Fibroblast of skin of right biceps (primary cell): ENCODE measurements at places on chromosomes 12 and 14.

GRCh38 chr14:90732139-90732538 is 84.1 kb downstream of the TTC7B start:
- no peak for DNase-seq

GRCh38 chr12:52225752-52226151 is 7.3 kb upstream of the KRT7 start:
- DNase-seq, result no peak

DNA sequence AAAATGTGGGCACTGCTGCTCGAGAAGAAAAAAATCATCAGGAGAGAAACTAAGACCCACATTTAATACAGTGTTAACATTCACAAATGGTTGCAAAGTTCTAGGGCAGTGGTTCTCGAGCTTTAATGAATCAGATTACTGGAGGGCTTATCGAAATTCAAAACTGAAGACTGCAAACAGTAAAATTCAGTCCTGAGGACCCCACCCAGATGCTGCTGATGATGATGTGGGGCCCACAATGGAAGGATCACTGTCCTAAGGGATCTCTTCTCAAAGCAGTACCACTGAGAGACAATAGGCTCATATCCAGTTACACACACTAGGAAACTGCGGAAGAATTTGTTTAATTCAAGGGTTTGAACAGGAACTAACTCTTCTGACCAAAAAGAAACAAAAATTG is 31.4 kb downstream of the DICER1 start:
- DNase-seq, result no peak

- no peak for DNase-seq
Observed at GRCh38 chr12:64767495-64767894, 8.3 kb upstream of the GNS start.

DNA sequence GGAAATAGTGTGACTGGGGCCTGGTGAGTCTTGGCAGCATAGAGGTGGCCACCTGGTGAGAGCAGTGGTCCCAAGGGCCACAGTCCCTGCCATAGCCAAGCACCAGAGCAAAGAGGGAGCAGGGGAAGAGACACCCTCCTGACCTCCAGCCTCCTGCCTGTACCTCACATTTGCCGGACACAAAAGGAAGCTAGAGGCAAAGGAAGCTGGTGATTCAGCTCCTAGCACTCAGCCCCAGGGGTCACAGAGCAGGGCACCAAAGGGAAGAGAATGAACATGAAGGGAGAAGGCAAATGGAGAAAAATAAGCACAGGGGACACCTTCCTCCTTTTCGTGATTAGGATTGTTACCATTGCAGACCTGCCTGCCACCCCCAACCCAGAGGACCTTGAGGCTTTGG is 216.8 kb downstream of the ZFP36L1 start:
- DNase-seq, result no peak

- no peak for DNase-seq
Observed at GRCh38 chr14:103296987-103297386, 37.0 kb upstream of the EIF5 start.

GRCh38 chr14:96889091-96889490 is 91.9 kb downstream of the VRK1 start:
- DNase-seq, result no peak

GRCh38 chr12:104722601-104723534 is 235.2 kb downstream of the SLC41A2 start:
- DNase-seq, result no peak

DNA sequence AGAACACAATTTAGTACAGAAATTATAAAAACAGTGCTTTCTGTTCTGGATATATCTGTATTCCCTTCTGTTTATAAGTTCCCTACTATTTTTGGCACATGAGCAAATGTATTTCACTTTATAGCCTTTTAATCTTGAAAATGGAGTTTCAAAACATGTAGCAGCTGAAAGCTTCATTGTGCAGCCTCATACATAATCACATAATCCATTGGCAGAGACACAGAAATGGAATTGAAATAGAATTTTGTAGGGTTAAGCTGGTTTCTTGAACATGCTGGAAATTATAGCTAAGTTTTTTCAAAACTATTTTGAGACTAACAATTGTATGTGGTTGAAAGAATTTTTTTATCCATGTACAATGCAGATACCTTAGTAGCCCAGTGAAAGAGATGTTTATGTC is 614.3 kb upstream of the MDGA2 start:
- no peak for DNase-seq

GRCh38 chr12:105337391-105337790 is 6.9 kb downstream of the C12orf75 start:
- DNase-seq, result no peak

GRCh38 chr12:102427543-102427941 is 52.8 kb downstream of the IGF1 start:
- DNase-seq, result no peak

GRCh38 chr12:12704593-12705230 is 8.7 kb upstream of the GPR19 start:
- DNase-seq, result peak; percentile 94

DNA sequence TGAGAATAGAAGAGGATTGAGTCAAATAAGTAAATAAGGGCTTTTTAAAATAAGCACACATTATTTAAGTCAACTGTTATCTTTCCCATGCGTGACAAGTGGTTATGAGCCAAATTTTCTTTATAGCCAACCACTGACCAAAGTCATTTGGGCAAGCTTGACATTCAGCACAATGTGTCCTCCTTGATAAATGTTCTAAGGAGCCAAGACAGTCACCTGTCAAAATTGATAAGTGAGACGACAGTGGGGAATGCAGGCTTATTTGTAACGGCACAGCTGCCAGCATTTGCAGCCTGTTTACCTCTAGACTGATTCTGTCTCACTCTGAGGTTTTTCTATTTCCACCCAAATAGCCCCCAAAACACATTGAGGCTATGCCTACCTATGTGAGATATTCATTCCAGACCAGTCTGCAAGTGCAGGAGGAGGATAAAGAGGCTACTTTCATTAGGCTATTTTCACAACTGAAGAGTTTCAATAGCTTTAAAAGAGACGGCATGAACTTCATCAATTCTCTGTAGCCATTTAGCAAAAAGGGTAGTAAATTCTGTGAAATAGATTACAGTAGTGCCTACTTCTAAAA is 339.5 kb downstream of the PDZRN4 start:
- DNase-seq, result no peak

GRCh38 chr12:67705394-67706370 is 57.1 kb downstream of the DYRK2 start:
- DNase-seq, result peak; percentile 96

DNA sequence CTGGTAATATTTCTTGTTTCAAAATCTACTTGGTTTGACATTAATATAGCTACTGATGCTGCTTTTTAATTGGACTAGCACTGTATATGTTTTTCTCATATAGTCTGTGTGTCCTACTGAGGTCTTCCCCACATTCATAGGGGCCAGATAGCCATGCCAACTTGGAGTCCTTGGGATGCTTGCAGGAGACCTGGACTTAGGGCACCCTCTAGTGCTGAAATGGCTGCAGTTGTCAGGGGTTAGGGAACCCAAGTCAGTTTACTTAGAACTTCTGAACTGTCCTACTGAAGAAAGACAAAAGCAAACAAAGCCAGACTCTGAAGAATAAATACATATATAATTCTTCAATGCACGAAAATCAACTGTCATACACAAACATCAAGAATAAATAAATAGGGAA is 279.9 kb upstream of the SYT1 start:
- peak; percentile 14 for DNase-seq

GRCh38 chr12:49671031-49671765 is 36.0 kb downstream of the FMNL3 start:
- DNase-seq, result no peak

- no peak for DNase-seq
Observed at GRCh38 chr14:23620177-23620702, 15.9 kb upstream of the DHRS2 start.

DNA sequence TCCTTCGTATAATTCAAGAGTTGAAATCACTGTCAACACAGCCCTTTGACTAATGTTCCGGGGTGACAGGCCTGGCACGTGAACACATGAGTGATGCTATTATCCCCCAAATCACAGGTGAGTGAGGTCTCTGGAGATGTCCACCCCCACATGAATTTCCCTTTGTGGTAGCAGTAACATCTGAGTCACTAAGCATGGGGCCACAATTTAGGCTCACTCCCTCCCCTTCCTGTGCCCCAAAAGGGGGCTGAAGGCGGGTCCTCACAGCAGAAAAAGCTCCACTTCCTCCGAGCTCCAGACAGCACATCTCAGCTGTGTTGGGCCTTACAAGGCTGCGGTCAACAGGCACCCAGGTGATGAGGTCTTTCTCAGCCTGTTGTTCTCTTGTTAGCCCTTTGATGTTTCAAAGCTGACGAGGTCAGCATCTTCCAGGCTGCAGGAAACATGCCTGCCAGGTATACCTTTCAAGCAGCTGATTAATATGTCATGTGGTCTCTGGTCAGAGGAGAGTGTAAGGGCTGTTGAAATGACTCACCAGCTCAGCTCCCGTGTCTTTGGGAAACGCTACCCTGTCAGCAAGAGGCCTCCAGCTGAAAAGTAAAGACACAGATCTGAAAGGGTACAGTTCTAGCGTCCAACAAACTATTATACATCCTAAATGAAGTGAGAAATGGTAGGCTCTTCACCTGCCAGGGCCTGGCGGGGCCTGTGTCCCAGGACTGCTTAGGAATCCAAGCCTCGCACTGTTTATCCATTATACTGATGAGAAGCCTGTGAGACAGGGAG is 107.3 kb downstream of the ZFP36L1 start:
- peak; percentile 76 for DNase-seq

DNA sequence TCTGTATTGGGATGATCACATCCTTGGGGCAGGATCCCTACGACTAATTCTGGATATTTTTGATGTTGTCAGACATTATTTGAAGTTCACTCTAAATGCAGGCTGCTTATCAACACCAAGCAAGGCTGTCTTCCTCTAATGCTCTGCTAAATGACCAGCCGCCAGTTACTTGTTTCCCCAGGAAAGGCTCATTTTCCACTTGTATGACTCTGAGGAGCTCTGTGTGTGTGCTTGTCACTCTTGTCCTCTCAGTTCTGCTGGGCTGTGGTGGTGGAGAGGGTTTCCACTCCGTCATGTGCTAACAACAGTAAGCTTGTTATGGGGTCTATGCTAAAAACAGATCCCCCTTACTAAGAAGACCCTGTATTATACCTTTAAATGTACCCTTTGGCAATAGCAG is 42.1 kb downstream of the ATL1 start:
- DNase-seq, result no peak

DNA sequence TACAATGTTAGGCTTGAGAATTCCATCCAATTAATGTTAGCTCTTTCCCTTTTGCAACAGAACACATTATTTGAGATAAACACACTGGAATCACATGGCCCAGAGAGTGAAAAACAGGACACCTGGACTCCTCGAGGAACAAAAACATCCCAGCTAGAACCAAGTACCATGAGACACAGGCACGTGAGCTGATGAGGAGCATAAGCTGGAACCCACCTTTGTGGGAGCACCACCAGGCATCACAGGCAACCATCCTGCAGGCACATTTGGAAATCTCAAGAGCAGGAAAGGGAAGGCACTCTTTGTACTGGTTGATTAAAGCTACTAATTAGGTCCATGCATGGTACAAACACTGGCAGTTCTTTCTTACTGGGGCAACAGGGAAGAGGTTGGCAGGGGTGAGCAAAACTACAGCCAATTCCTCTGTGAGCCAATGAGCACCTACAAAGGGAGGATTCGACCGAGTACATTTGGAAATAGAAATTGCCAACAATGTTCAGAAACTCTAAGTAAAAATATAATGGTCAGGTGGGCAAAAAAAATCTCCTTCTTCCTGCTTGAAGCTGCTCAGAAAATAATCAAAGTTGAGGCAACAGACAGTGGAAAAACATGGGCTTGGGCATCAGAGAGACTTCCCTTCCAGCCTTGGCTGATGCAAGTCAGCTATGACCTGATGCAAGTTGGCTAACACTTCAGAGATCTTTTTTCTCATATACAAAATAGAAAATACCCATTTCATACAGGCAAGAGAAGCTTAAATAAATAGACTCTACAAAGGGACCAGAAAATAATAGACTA is 216.7 kb downstream of the NUAK1 start:
- peak; percentile 67 for DNase-seq

DNA sequence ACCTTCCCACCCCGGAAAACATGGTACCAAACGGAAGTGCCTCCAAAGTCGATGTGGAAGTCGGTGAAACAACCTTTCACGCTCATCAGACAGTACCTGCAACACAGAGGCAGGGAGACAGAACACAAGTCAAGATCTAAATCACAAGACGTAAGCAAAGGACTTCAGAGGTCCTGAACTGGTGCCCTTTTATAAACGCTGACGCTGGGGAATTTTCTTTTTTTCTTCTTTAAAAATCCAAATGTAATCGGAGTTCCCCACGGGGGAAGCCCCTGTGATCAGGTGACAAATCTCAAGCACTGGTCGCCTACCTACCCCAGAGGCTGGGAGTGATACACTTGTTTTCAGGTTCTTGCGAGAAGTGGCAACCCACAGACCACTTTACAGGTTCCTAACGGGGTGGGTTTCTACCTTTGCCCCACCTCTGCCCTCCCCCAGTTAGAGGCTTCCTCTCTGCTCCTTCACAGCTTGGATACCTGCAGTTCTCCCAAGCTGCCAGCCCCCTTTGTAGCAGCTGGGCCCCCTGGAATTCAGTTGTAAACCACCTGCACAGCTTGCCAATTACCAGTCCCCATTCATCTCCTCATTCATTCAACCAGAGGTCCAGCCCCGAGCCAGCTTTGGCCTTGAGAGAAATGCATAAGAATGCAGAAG is 46.2 kb downstream of the KDM2B start:
- DNase-seq, result no peak

DNA sequence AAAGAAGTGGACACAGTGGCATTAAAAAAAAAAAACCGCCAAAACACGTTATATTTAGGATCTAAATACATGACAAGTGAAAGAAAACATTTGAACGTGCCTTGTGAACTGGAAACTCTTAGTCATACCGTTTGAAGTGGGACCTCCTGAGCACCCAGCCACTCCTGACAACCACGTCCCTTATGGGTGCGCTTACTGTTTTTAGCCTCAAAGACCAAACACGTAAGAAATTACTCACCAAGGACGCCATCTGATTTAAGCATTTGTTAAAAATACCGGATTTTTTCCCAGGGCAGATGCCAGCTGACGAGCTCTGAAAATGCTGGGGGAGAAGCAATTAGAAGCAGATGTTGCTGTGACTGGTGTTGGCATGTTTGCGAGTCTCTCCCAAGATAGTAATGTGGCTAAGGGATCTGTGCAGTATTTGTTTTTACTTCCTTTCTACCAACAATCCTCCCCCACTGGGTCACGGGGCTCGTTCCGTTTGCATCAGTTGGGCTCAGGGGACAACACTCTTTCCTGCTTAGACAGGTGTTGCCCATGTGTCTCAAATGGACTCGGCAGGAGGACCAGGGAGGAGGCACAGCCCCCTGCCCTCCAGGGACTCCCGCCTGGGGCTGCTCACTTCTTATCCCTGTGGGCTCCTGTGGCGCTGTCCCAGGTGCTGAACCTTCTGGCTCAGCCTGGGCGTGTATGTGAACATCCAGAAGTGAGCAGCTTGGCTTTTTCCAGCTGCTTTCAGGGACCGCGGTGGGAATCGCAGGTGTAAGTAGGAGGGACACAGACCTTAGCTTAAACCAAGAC is 101.0 kb downstream of the BEGAIN start:
- peak; percentile 84 for DNase-seq

DNA sequence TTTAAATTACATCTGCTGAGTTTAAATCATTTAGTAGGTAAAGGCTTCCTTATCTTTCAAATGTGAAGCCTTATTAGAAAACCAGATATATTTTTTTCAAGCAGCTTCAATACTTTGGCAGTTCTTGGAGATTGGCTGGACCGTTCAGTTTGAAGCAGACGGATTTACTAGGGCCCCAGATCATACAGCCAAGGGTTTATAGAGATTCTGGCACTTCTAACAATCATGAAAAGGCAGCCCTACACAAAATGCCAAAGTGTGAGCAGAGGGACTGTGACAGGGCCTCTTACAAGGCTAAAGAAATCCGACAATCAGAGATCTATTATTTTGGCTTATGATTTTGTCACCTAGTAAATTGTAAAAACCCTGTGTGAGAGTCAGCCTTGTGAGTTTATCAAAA is 162.8 kb upstream of the SLC38A2 start:
- no peak for DNase-seq
